ENCODE measurements at places on chromosomes 4 and X.
A peak's percentile ranks its signal among the peaks of the same experiment; 100 is the strongest.

- DNase-seq: no peak
These were observed 39.2 kb upstream of the MSMO1 start for GRCh38 chr4:165288226-165288625.

GRCh38 chr4:16764622-16765021, 133.8 kb downstream of the LDB2 start:
- peak; percentile 1 for DNase-seq

DNA sequence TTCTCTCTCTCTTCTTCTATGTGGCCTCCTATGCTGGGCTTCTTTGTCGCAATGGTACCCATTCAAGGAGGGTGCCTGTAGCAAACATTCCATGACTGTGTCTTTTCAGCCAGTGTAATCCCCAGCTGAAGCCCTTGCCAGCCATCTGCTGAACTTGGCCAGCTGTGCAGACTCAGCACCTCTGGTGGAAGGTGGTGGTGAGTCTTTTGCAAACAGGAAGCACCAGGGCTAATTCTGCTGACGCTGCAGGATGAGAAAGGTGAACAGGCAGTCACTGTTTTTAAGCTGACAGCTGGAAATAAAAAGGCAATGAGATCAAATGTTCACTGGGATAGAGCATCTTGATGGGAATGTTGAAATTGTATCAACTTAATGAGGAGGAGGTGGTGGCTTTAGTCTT, 298.7 kb upstream of the CLNK start:
- DNase-seq: no peak

DNA sequence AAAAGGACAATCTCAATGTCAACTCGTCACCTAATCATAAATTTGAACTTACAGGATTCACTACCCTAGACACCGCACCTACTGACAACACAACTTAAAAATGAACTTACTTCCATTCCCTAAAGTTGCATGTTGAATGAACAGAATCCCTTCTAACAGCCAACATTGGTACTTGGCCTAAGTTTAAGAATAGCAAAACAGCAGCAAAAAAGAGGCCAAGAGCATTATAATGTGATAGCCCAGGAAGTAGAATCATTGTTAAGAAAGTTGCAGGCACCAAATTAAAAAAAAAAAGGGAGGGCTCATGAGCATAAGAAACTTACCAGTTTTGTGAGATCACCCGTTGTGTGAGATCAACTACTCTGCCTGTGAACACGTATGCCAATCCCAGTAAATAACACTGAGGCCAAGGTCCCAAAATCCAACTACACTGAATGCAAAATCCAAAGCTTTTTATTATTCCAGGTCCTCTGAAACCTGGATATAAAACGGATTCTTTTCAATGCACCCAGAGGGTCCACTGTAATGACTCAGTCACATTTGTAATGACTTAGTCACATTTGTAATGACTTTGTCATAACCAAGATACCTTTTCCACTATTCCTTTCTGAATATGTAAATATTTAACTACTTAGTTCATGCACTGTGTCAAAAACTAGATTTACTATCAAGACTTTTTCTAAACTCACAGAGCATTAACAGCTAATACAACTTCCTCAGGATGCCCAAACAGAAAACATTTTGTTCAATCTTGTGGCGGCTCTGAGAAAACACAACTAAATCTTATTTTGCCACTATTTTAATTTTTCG, 6.8 kb downstream of the HNRNPDL start:
- no peak for DNase-seq

GRCh38 chr4:145852256-145852839, 86.3 kb downstream of the ZNF827 start:
- DNase-seq: no peak

DNA sequence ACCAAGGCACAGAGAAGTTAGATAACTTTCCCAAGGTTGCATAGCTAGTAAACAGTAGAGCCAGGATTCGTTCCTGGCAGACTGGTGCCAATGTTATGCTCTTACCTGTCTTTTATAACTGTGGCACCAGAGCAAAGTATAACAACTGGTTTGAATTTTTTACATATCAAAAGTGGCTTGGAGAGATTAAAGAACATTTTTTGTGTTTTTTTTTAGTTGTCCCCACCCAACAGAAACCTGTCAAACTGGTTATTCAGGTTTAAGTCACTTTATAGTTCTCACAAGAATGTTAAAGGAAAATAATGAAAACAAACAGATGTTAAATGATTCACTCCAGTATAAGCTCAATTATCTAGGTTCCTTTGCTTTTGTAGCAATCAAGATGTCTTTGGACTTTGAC, 15.6 kb upstream of the FAM47E start:
- DNase-seq: no peak

GRCh38 chr4:16206848-16207247, 19.4 kb downstream of the TAPT1 start:
- DNase-seq: no peak

GRCh38 chr4:119212964-119213606, 572 bp downstream of the USP53 start:
- peak; percentile 64 for DNase-seq

DNA sequence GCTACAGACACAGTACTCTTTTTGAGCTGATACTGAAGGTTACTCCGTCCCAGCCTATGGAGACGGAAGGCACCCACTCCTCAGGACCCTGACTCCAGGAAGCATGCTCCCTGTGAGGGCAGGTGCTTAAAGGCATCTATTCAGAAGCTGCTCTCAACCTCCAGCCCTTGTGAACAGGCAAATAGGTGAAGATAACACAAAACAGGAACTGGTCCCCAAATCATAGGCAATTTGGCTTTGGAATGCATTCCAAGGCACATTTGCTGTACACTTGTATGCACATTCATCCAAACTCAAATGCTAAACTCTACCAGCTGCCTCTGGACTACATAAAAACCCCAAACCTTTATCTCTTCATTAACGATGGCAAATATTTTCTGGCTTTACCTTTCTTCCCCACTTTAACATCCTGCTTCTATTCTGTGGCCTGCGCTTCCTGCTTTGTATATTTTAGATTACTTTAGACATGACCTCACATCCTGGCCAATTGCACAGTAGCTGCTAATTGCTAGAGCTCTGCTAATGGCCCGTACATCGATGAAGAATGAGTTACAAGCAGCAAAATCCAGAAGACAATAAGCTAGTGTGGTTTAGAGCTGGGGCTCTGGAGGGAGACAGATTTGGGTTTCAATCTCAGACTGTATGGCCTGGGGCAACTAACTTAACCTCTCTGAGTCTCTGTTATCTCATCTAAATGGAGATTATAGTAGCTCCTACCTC, 3.2 kb downstream of the SEL1L3 start:
- DNase-seq: no peak
